ENCODE measurements at places on chromosomes 7 and 10. TPM values are rescaled to one million over a fixed set of nuclear protein-coding genes. Genes with fewer than 3 reads are reported as not detected.

PON1 gene
- not detected for total RNA-seq

- no peaks in the 10 kb centered on the region for H3K36me3 ChIP-seq
- peak overlapping the region; percentile 44 for H3K27ac ChIP-seq
- H3K27me3 ChIP-seq, result no peaks in the 10 kb centered on the region
- H3K4me1 ChIP-seq, result peaks cover 19% of the 10 kb centered on the region
- DNase-seq, result no peak
- H3K4me3 ChIP-seq, result no peak overlapping the region
These were observed 27.0 kb downstream of the TASOR2 start for GRCh38 chr10:5711642-5712041.

- no peak for DNase-seq
- H3K27me3 ChIP-seq, result peaks cover 7% of the 10 kb centered on the region
- peaks cover 36% of the 10 kb centered on the region for H3K4me1 ChIP-seq
- H3K27ac ChIP-seq, result peak overlapping the region; percentile 19
- no peaks in the 10 kb centered on the region for H3K36me3 ChIP-seq
- H3K4me3 ChIP-seq, result no peak overlapping the region
These were observed 2.5 kb downstream of the LFNG start for GRCh38 chr7:2521952-2522591.

GJD4 gene
- total RNA-seq, result not detected

LBX1 gene
- not detected for total RNA-seq

HMX3 gene
- not detected for total RNA-seq

WIPF3 gene
- 0.27 TPM for total RNA-seq

DNA sequence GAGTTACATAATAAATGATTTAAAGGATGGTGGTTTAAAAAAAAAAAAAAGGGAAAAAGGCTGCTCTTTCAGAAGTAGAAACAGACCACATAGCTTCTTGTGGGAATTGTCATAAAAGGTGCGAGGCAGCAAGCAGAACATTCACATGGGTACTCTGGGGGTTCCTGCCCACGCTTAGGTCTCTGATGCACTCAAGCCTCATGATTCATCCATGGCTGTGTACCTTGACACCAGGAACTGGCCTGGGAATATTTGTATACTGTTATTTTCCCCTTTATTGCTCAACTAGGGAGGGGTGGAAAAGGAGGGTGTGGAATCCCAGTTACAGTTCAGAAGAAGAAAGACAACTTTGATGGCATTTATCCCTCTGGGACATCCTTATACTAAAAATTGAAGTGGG lies 4.0 kb downstream of the PON2 start:
- H3K27ac ChIP-seq, result no peak overlapping the region
- H3K4me3 ChIP-seq, result no peak overlapping the region
- H3K36me3 ChIP-seq, result no peaks in the 10 kb centered on the region

ELOVL3 gene
- not detected for total RNA-seq
